ENCODE measurements at places on chromosomes 1 and 21. TPM values are rescaled to one million over a fixed set of nuclear protein-coding genes. Genes with fewer than 3 reads are reported as not detected.

The CHRNB2 gene
- not detected for total RNA-seq

DNA sequence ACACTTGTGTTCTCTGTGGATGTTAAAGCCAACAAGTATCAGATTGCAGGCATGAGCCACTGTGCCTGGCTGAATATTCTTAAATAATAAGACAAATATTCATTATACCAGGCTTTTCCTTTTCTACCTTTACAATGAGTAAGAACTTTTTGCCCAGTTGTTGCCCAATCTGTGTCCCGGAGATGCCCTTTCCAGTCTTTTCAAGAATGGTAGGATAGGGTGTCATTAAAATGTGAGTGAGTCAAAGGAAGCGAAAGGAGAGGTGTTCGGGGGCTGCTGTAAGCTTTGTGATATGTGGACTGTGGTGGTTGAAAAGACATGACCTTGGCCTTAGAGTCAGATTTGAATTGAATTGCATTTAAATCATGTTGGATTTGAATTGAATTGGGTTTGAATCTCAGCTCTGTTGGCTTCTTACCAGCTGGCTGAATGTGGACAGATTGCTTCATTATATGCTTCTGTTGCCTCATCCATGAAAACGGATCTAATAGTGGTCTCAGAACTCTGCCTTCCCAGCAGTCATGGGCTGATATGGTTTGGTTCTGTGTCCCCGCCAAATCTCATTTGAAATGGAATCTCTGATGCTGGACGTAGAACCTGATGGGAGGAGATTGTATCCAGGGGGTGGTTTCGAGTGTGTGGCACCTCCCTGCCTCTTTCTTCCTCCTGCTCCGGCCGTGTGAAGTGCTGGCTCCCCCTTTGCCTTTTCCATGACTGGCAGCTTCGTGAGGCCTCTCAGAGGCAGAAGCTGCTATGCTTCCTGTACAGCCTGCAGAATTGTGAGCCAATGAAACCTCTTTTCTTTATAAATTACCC is 22.7 kb upstream of the AADACL3 start:
- DNase-seq: no peak

The KLHDC8A gene
- total RNA-seq: not detected

The TTLL7 gene
- total RNA-seq: 13.3 TPM

DNA sequence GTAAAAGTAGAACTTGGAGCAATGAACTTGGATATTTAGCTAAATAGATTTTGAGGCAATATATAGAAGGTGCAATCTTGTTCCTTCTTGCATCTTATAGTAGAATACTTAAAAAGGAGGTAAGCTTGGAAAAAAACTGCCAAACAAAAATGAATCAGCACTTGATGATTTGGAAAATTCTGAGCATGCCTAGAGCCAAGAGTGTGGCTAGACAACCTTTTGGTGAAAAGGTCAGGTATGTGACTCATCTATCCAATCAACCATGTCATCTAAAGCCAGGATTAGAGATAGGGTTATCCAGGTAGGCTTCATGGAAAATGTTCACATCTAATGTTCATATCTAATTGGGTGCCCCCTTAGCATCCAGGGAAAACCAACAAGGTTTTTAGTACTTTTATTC is 515.0 kb downstream of the COL11A1 start:
- no peak for DNase-seq

GRCh38 chr1:169298441-169298840 is 69.2 kb downstream of the NME7 start:
- DNase-seq: no peak

GRCh38 chr1:33876970-33877650 is 13.2 kb downstream of the HMGB4 start:
- peak; percentile 28 for DNase-seq

The UBE2U gene
- total RNA-seq: not detected

GRCh38 chr1:174800216-174800851 is 199.4 kb upstream of the CACYBP start:
- peak; percentile 3 for DNase-seq

- DNase-seq: peak; percentile 31
These were observed 480 bp downstream of the DPYD start for GRCh38 chr1:97920276-97920831.

GRCh38 chr1:237032029-237032428 is 10.0 kb upstream of the RYR2 start:
- DNase-seq: no peak

GRCh38 chr1:59900640-59901039 is 25.9 kb downstream of the CYP2J2 start:
- no peak for DNase-seq

- no peak for DNase-seq
These were observed 96.9 kb downstream of the GRIK3 start for GRCh38 chr1:36937371-36937770.

GRCh38 chr1:199799116-199799515 is 228.4 kb upstream of the NR5A2 start:
- DNase-seq: no peak

- DNase-seq: peak; percentile 20
These were observed 15.7 kb upstream of the DMRTA2 start for GRCh38 chr1:50438945-50439344.

- DNase-seq: no peak
These were observed 111.6 kb downstream of the RIPK4 start for GRCh38 chr21:41655259-41655658.

The SLC50A1 gene
- 20.6 TPM for total RNA-seq

DNA sequence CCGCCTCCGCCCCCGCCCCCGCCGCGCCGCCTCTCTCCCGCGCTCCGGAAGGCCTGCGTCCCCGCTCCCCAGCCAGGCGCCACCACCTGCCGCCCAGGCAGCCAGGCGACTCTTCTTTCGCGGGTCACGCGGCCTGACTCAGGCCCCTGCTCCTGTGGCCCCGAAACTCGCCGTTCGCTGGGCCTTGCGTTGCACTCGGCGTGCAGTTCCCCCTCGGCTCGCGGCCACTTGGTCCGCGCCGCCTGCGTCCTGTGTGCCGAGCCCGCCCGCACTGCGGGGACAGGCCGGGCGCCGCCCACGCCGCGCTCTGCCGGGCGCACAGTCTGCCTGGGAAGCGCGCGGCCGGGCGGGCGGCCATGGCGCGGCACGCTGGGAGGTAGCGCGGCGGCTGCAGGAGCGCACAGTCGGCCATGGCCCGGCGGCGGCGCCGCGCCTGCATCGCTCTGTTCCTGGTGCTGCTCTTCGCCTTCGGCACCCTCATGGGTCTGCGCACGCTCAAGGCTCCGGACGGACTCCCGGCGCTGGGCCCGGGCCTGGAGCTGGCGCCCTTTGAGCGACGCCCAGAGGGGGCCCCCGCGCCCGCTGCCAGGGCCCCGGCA is at the start of gene MANEAL:
TSS of gene MANEAL (plus strand) at position 75 of the 599 bp plus-strand sequence. CDS start at position 411, 336 bp downstream.
- peak; percentile 54 for DNase-seq

- no peak for DNase-seq
These were observed 129.3 kb downstream of the PRDM2 start for GRCh38 chr1:13829152-13829769.

DNA sequence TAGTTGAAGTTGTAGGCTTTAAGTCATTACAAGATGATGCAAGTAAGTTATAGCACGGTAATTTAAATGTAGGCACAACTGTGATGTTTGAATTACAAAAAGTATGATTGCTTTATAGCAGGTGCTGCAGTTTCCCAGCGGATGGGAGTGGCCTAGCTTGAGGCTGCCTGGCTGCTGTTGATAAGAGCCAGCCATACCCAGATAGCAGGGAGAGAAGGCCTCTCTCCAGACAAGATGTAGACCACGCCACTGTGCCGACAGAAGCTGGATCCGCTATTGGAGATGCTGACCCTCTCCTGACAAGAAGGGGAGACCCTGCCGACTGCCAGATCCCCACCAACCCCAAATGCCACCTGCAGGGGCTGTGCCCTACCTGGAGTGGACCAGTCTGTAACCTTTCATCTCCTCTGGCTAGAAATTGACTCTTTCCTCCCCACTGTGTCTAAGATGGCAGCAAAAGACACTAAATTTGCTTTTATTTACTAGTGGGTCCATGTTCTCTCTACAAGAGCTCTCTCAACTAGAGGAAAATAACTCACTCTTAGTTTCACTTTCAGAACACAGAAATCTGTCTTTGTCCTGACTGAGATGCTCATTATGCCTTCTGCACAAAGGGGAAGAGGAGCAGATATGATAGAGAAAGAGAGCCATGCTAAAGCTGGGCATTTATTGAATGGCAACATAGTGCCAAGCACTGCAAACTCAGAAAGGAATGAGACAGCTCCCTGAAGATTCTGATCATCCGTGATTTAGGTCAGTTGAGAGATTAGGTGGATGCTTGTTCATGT is 127.9 kb downstream of the URB2 start:
- no peak for DNase-seq

DNA sequence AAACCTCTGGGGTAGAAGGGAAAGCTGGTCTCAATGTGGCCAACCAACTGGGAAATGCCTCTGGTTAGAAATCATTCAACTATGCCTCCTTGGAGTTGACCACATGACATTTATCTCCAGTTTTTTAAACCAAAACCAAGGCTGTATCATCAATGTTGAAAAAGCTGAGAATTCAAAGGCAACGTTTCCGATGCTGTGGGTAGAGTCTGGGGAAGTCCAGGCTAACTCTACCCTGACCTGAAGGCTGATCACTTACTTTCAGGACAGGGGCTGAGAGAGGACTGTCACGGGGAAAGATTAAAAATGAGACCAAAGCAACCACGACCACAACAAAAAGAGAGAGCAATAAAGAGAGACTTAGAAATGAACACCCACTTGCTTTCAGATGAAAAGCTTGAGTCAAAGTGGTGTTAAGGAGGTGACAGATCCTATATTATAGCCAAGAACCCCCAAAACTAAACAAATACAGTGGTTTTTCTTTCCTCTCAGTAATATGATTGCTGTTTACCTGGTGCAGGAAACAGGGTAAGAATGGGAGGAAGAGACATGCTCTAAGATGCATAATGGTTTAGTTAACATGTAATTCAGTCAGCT is 90.8 kb upstream of the TNFSF4 start:
- DNase-seq: no peak

- peak; percentile 99 for DNase-seq
These were observed 471.4 kb downstream of the PTBP2 start for GRCh38 chr1:97192872-97193572.

GRCh38 chr1:229352975-229353374 is 10.1 kb upstream of the CCSAP start:
- no peak for DNase-seq

DNA sequence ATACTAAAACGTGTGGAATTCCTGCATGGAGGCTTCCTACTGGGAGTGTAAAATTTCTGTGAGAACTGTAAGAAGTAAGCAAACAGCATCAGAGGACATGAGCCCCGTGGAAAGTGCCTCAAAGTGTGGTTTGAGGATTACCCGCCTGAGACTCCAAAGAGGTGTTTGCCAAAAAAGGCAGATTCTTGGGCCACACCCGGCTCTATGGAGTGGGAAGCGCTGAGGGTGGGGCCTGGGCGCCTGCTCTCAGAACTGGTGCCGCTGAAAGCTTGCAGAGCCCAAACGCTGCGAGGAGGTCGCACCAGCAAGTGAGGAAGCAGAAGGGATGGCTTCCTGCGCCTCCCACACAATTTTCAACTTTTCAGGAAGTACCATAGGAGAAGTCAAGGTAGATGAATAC is 43.0 kb upstream of the PSEN2 start:
- DNase-seq: no peak

- DNase-seq: peak; percentile 11
These were observed 126.5 kb downstream of the RHOU start for GRCh38 chr1:228861832-228862180.

DNA sequence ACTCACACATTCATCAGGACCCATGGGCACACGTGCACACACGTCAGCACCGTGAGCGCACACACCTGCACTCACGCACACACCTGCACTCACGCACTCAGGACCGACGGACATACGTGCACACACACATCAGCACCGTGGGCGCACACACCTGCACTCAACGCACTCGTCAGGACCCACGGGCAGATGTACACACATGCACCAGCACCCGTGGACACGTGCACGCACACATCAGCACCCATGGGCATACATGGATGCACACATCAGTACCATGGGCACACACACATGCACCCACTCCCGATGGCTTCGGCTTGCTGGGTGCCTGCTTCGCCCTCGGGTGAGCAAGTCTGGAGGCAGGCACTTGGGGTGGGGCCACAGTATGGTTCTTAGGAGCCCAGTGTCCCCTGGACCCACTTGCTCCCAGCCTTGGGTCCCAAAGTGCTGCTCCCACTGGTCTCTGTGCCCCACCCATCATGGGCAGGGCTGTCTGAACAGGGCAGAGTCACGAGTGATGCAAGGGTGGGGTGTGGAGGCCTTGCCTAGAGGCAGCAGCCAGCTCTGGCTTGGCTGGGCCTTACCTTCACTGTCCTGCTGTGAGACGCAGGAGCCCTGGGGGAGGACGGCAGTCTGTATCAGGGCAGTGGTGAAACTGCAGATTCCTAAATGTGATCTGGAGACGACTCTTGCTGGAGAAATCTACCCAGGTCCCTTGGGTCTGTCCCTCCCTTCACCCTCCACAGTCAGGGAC is 49.8 kb downstream of the SKI start:
- DNase-seq: no peak

The HNRNPR gene
- 152 TPM for total RNA-seq

DNA sequence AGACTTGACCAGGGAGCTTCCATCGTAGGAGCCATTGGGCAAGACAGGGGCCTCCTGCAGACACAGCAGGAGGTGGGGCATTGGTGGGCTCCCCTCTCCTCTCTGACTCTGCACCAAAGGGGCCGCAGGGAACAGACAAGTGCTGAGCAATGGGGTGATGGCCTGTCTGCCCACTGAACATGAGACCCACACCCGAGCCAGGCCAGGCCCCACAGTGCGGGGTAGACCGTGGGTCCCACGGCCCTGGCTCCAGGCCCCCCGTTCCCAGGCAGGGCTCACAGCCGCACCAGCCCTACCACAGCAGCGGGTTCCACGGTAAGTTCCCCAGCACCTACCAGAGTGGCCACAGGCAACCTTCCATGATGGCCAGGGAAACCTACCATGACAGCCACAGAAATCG is 45.9 kb downstream of the CHD5 start:
- no peak for DNase-seq

DNA sequence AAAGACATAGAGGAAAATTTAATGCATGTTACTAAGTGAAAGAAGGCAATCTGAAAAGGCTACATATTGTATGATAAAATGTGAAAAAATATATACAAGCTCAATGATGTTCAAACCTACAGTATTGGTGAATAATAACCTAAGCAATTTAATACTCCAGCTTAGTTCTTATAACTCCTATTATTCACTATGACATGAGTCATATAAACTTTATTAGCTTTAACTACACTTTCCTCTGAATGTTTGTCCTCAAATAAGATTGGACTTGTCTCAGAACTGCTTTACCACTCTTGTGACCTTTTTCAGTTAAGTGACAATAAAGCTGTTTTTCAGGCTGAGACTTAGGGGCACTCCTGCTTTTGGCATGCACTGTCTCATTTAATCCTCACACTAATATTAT is 50.9 kb downstream of the CNST start:
- DNase-seq: peak; percentile 20

All from IMR-90 (cell line).